NCI-H2107 (cell line): ENCODE measurements at places on chromosomes 4 and X.

DNA sequence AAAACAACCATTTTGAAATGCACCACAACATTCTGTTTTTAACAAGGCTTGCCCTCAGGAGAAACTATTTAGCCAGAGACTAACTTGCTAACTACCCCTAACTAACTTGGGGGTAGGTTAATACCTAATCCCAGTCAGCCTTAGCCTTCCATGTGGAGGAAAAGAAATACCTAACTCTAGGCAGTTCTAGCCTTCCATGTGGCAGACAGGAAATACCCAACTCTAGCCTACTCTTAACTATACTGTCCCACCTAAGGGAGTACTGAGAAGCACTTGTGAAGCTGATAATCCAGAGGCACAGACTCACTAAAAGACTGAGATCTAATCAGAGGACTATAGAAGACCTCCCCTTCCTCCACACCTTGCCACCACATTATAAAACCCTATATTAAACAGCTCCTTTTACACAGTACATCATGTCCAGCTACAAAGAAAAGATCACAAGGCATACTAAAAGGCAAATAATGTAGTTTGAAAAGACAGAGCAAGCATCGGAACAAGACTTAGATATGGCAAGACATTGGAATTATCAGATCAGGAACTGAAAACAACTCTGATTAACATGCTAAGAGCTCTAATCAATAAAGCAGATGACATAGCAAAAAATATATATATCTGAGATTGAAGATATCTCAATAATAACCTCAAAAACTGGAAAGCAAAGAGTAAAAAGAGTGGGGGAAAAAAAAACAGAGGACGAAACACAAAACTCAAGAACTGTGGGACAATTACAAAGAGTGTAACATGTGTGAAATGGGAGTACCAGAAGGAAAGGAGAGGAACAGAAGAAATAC lies 52.2 kb downstream of the FRYL start:
- DNase-seq = no peak

GRCh38 chr4:169150806-169151205 lies 120.0 kb downstream of the SH3RF1 start:
- DNase-seq = no peak

DNA sequence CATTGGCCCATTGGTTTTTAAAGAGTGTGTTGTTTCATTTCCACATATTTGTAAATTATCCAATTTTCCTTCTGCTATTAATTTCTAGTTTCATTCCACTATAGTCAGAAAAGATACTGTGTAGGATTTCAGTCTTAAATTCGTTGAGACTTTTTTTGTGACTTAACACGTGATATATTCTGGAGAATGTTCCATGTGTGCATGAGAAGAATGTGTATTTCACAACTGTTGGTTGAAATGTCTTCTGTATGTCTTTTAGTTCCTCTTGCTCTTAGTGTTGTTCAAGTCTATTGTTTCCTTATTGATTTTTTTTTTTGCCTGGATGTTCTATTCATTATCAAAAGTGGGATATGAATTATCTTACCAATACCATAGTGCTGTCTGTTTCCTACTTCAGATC lies 606.9 kb downstream of the RPA4 start:
- no peak for DNase-seq

GRCh38 chrX:102988517-102988916 lies 51.4 kb downstream of the RAB40AL start:
- no peak for DNase-seq

DNA sequence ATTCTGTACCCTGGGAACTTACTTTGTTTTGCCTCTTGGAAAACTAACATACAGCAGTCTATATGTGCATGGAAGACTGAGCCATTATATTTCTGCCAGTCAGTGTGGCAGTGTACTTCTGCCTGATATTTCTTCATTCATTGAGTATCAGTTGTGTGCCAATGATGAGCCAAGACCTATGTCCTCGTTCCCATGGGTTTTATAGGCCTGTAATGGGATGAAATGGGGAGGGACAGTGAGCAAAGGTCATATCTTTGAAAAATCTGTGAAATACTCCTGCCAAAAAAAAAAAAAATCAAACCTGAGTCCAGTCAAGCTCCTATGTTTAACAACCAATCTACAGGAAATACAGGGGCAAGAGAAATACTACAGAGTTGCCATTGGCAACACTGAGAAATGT lies 9.1 kb downstream of the NSD2 start:
- no peak for DNase-seq

- DNase-seq = no peak
Observed at GRCh38 chr4:152095701-152096070, 334.9 kb upstream of the GATB start.

DNA sequence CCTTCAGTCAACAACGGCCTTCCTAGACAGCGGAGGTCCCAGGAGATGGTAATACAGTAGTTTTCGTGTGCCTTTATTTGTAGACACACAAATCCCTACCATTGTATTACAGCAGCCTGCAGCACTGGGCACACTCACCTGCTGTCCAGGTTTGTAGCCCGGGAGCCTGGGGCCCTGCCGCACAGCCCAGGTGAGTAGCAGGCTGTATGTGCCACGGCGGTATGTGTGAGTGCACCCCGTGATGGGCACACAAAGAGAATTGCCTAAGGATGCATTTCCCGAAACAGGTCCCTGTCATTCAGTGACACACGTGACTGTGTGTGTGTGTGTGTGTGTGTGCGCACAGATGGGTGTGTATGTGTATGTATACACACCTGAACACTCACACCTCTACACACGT lies 8.1 kb upstream of the SLC25A6 start:
- no peak for DNase-seq

GRCh38 chr4:143473334-143474126 lies 40.0 kb upstream of the SMARCA5 start:
- no peak for DNase-seq

- no peak for DNase-seq
Observed at GRCh38 chr4:42348247-42348646, 49.0 kb upstream of the SHISA3 start.
